Nucleus accumbens (tissue), 56 donors: ENCODE measurements at places on chromosomes 16 and 17.

DNA sequence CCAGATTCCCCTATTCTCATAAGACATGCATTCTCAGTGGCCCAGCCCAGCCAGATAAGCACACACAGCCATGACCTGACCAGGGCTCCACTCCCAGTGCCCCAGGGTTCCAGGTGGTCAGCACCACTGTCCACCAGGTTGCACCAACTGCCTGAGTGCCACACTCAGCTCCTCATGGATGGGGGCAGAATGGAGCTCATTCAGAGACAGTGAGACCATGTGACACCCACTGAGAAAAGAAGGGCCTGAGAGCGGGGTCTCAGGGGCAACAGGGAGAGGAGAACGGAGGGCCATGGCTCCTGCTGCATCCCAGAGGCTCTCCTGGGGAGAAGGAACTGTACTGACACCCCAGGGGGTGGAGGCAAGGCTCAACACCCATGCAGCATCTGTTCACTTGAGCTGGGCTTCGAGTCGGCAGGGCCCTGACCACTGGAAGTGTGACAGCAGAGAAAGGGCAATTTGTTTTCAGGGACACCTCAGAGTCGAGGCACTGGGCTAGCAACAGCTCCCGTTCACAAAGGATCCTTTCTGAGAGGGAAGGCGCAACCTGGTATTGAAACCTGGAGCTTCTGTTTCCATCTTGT lies 18.7 kb upstream of the SLC38A8 start:
- DNase-seq, result no peak

DNA sequence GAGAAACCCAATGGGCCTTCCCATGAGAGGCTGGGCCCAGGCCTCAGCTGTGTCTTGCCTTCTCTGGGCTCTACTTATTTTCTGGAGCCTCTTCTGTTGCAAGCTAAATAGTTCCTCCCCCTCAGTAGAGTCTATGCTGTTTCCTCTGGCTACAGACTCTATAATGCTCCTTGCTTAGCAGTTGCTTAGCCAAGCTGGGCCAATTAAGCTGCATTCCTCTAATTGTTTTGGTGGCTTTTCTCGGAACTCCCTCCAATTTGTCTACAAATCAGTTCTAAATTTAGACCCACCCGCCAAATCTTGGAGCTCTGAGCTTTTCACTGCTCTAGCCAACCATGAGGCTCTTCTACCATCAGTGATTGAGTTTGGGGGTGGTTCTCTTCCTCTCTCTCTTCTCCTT lies 302.7 kb upstream of the ASIC2 start:
- no peak for DNase-seq

DNA sequence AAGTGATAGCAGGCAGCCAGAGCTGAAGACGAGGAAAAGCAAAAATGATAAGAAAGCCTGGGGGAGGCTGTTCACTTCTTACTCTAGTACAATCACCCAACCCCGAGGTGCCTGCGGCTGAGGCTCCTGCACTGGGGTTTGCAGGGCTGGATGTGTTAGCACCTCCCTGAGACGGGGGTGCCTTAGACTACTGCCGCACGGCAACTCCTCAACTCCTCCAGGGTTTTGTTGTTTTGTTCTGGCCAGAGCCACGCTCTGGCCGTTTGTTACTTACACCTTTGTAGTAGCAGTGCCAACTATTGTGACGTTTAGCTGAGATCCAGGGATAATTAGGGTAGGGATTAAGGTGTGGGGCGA lies 51.5 kb downstream of the LDHD start:
- no peak for DNase-seq

GRCh38 chr17:42922294-42922693 lies 21.7 kb downstream of the G6PC1 start:
- no peak for DNase-seq

DNA sequence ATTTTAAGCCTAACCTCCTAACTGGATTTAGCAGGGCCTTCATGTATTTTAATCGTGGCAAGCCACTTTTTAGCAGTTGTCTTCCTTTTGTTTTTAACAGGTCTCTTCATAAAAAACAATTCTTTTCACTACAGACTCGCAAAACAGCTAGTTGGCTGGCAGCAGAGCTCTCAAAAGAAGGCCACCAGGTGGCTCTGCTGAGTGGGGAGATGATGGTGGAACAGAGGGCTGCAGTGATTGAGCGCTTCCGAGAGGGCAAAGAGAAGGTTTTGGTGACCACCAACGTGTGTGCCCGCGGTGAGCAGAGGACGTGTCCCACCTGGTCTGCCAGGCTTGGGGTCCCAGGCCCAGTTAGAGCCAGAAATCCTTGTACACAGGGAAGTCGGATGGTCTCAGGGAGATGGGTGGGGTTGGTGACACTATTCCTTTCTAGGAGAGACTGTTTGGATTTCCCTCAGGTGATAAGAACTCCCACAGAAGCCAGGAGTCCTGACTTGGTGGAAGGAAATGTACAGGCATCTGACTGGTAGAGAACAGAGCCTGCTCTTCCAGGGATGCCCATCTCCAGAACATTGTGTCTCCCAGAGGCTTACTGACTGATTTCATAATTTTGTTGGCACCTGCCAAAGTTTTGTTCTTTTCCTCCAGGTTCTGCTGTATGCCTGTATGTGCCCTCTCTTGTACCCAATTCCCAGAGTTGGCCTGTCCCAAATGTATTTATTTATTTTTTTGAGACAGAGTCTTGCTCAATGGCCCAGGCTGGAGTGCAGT lies 14.9 kb upstream of the DDX19A start:
- DNase-seq, result no peak

GRCh38 chr16:56836410-56837230 lies 28.4 kb upstream of the SLC12A3 start:
- no peak for DNase-seq

DNA sequence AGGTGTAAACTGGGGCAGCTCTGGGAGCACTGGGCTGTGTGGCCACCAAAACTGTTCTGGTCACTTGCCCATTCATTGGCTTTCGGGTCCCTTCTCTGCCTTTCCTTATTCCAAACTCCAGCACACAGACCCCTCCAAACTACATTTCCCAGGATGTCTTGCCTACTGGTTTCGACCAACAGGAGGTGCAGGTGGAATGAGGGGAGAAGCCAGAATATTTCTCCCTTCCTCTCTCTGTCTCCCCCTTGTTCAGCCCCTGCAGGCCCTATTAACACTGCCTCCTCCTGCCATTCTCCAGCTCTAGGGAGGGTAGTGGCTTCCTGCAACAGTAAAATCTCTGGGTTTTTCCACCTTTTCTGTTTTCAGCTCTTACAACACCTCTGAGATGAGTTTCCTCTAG lies 13.2 kb upstream of the NAGPA start:
- no peak for DNase-seq

DNA sequence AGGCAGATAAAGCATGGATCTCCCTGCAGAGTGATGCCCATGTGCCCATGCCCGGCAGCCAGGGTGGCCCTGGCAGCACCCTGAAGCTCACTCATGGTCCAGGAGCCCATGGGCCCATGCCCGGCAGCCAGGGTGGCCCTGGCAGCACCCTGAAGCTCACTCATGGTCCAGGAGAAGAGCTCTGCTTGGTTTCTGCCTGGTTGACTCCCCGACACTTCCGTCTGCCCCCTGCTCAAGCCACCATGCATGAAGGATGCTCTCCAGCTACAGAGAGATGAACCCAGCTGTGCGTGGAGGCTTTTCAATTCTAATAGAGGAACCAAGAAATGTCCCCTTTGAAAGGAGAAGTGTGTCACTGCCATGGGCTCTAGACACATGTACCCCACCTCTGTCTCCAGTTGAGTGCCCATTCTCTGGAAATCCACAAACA lies 8.7 kb downstream of the CCL17 start:
- no peak for DNase-seq

DNA sequence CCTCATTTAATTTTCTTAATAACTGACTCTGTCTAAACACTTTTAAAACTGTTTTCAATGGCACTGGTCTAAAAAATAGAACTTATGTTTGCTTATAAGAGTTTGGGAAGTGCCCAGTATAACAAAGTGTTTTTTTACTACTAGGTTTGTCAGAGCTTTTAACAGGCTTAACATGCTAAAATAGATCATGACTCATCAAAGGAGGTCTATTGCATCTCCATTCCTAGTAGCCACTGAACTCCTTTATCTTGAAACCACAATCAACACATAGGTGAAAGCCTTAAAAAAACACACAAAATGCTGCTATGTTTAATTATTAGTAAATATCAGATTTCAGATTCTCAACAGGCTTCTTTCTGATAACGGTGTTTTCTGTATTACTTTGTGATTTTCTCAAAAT lies 196.4 kb upstream of the KIF2B start:
- DNase-seq, result no peak

- DNase-seq, result no peak
Observed at GRCh38 chr16:70638814-70639792, 7.3 kb upstream of the IL34 start.

DNA sequence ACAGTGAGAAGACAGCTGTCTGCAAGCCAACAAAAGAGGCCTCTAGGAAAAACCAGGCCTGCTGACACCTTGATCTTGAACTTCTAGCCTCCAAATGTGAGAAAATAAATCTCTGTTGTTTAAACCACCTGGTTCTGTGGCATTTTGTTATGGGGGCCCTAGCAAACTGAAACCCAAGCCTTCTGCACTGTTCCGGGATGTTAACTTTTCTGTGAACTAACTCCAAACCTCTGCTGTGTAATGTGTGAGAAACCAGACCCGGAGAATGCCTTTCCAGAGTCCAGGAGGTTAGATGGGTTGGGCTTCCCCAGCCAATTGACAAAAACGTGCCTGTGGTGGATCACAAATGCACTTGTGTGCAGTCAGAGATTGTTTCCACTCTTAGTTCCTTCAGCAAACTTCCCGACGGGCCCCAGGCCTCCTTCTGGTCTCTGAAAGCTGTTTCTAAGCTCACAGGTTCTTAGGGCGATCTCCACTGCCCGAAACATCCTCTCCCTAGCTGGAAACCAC lies 13.6 kb upstream of the GGA2 start:
- no peak for DNase-seq

DNA sequence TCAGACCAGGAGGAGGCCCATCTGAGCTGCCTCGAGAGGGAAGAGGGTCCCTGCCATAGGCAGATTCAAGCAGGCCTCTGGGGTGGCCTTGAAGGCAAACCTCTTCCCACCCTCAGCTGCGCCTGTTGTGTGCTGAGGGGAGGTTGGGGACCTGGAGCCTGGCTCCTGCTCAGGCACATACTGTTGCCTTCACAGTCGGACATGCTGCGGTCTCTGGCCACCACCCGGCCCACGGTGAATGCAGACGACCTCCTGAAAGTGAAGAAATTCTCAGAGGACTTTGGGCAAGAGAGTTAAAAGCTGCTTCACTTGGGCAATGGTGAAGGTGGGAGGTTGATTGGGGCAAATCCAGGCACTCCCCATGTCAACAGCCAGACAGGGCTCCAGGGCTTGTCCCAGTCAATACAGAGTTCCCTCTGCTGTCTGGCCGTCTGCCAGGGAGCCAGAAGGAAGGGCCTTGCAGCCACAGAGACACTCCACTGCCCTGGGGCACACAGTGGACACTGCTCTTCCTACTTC lies 6.3 kb downstream of the PDF start:
- DNase-seq, result peak; percentile 11

- DNase-seq, result no peak
Observed at GRCh38 chr17:61097781-61098180, 301.9 kb upstream of the TBX2 start.

DNA sequence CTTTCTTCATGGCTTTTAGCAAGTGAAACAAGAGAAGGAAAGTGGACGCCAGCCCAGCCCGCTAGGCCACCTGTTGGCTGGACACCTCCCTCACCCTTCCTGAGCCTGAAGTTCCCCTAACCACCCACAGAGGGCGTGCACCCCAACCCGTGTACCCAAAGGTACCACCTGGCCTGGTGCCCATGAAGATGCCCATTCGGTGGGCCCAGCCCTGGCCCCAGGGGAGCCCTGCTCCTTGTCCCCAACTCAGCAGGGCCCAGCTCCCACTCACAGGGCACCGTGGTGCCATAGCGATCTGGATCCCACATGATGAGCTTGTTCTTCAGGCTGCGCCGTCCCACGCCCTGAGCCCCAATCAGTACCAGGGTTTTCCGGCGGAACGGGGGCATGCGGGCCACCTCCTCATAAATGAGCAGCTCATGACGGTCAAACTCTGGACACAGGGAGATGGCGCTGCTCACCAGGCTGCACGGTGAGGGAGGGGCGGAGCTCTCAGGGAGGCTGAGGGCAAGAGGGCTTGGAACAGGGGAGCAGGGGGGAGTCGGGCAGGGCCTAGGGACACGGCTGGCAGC lies 26.8 kb downstream of the MPP2 start:
- DNase-seq, result no peak

DNA sequence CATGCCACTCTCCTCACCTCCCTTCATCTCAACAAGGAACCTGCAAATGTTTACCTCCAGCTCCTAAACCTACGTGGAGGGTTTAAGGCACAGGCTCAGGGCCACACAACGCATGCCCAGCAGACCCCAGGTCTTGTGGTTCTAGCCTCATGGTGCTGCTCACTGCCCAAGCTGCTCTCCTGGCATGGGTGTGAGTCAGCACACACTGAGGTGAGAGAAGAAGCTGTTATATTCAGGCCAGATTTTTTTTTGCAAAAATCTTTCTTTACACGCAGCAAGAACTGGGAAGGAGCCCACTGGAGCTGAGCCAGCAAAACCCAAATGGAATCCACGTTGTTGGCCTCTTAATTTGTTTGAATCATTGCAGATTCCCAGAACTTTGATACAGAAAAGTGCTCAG lies 5.5 kb upstream of the C16orf96 start:
- no peak for DNase-seq

GRCh38 chr16:3672571-3673041 lies 18.1 kb downstream of the DNASE1 start:
- DNase-seq, result no peak

GRCh38 chr17:2724784-2725164 lies 13.2 kb upstream of the CLUH start:
- DNase-seq, result no peak

DNA sequence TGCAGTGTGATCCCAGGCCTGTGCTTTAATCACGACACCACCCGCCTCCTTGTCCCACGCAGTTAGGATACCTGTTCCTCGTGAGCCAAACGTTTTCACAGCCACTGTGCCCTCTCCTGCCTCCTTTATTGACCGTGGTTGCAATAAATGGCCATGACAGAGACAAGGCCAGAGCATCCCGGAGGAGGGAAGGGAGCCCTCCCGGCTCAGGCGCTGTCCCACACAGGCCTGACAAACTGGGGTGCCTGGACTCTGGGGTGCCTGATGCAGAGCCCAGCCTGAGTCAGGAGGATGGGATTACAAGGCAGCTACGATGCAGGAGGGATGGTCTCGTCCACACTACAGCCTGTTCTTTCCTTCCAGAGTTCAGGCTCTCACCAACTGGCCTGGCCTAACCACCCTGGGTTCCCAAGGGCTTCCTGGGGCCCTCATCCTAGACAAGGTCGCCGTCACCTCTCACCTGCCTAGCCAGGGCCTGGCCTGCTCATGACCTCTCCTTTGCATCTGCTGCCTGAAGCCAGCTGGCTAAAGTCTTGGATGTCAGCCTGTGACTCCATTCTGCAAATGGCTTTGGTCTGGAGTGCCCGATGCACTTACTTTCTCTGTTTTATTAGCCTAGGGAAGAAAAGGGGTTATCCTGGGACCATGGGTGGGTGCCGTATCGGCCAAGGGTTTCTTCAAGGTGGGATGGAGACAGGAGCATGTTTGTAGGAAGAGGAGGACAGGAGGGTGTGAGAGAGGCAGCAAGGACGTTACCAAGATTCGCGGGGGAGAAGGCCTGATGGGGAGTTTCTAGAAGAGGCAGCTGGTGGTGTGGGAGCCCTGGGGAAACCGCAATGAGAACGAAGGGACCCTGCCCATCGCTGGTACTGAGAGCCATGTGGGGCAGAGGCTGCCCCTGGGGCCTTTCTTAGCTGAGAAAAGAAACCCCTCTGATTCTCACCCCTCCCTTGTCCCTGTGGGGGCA lies 234.3 kb upstream of the TNRC6C start:
- no peak for DNase-seq
